Upper lobe of left lung (tissue), 6 donors: ENCODE measurements at places on chromosomes 2 and 18.

- DNase-seq: no peak
These were observed 36.4 kb downstream of the METTL4 start for GRCh38 chr18:2534906-2535305.

- no peak for DNase-seq
These were observed 81.5 kb downstream of the NOL10 start for GRCh38 chr2:10608273-10608672.

- no peak for DNase-seq
These were observed 98.0 kb downstream of the ADCYAP1 start for GRCh38 chr18:1002653-1003178.

- DNase-seq: no peak
These were observed 4.5 kb downstream of the PROM2 start for GRCh38 chr2:95278637-95279225.

DNA sequence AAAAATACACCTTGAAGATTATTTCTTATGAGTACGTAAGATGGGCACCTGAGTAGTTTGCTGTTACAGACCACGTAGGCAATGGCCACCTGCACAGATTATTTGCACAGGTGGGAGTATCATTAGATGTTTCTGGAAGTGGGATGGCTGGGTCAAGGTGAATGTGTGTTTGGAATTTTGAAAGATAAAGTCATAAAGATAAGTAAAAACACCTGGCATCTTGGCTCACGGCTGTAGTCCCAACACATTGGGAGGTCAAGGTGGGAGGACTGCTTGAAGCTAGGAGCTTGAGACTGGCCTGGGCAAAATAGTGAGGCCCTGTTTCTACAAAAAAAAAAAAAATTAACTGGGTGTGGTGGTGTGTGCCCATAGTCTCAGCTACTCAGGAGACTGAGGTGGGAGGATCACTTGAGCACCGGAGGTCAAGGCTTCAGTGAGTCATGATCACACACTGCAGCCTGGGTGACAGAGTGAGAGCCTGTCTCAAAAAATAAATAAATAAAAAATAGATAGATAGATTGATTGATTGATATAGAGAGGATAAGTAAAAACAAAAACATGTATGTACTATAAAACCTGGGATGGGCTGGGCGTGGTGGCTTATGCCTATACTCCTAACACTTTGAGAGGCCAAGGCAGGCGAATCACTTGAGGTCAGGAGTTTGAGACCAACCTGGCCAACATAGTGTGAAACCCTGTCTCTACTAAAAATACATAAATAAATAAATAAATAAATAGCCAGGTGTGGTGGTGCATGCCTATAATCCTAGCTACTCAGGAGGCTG lies 30.4 kb downstream of the ODC1 start:
- DNase-seq: no peak

DNA sequence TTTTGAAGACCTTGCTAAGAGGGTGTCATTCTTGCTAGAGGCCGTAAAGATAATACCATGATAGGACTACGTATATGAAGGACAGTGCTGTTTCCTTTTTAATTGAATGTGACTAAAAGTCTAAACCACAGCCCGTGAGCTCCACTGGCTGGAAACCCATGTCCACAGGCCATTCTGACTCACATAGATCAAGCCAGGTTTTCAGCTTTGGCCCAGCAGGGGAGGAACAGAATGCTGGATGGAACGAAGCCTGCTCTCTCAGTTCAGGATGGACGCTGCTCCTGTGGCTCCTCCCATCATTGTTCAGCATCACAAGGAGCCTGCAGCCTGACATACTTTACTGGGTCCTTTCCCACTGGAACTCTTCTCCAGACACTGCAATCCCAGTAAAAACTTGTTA lies 47.6 kb downstream of the ALPK2 start:
- no peak for DNase-seq

- DNase-seq: no peak
These were observed 148.7 kb downstream of the CABLES1 start for GRCh38 chr18:23283916-23284430.

GRCh38 chr2:120132190-120132589 lies 91.0 kb downstream of the TMEM185B start:
- no peak for DNase-seq

DNA sequence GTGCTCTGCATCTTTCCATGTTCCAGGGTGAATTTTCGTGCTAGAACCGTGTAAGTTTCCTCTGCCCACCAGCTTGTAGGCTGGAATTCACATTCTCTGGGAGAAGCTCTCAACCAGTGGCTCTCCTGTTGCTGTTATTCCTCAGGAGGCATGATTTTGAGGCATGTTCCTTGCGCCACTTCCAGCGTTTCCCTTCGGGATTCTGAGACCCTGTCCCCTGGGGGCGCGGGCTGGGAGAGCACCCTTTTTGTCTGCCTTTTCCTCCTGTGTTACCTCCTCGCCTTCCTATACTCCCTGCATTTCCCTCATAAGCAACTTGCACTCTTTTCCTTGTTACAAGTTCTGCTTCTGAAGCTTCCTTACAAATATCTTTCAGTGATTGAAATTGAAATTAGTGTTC lies 156.4 kb downstream of the PTPRM start:
- no peak for DNase-seq

DNA sequence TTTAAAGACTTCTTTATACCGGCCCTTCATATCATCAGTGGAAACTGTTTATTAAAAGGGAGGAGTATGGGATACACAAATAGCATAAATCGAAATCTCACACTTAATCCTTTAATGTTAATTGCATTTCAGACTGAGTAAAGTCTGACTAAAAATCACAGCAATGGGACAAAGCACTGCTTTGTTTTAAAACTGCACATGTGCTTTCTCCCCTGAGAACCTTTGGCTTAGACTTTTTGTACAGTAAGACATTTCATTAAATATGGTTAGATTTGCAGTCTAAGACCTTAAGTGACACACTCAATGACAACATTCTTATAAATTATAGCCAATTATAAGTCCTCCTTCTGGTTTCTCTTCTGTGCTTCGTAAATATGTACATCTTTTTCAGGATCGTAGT lies 12.5 kb downstream of the METTL21A start:
- DNase-seq: no peak

- DNase-seq: no peak
These were observed 8.3 kb upstream of the YWHAQ start for GRCh38 chr2:9639000-9639602.

GRCh38 chr18:48821251-48821590 lies 129.5 kb downstream of the SMAD7 start:
- no peak for DNase-seq

DNA sequence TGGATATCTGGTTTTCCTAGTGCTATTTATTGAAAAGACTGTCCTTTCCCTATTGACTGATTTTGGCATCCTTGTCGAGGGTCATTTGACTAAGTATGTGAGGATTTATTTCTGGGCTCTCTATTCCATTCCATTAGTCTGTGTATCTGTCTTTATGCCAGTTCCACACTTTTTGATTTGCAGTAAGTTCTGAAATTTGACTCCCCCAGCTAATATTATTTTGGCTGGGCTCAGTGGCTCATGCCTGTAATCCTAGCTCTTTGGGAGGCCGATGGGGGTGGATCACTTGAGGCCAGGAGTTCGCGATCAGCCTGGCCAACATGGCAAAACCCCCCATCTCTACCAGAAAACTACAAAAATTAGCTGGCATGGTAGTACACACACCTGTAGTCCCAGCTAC lies 46.8 kb upstream of the GAREM2 start:
- DNase-seq: no peak

GRCh38 chr2:208791257-208791656 lies 384.7 kb downstream of the PTH2R start:
- no peak for DNase-seq
